Stimulated activated CD8-positive, alpha-beta memory T cell treated with anti-CD3 and anti-CD28 coated beads, Interleukin-2, amount 100 ng/mL, for 48 hours (primary cell): ENCODE measurements at places on chromosomes 7 and 10.
A peak's percentile ranks its signal among the peaks of the same experiment; 100 is the strongest.

DNA sequence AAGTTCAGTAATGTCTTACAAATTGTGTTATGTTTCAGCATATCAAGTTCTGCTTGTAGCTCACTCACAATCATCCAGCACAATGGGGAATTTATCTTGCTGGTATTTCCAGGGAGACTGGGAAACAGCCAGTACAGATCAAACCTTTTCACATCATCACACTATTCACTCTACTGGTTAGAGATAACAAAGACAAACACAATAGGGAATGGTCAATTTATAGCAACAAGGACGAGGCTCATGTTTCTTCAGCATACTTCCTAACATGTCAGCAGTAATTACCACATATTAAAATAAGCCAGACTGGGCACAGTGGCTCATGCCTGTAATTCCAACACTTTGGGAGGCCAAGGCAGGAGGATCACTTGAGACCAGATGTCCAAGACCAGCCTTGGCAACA lies 38.3 kb downstream of the TOMM7 start:
- DNase-seq: no peak

- no peak for DNase-seq
Measured at GRCh38 chr10:4001811-4002210, 216.8 kb upstream of the KLF6 start.

GRCh38 chr10:124696446-124697392 lies 47.5 kb downstream of the FAM53B start:
- no peak for DNase-seq

- DNase-seq: no peak
Measured at GRCh38 chr7:55050281-55050680, 31.5 kb downstream of the EGFR start.

DNA sequence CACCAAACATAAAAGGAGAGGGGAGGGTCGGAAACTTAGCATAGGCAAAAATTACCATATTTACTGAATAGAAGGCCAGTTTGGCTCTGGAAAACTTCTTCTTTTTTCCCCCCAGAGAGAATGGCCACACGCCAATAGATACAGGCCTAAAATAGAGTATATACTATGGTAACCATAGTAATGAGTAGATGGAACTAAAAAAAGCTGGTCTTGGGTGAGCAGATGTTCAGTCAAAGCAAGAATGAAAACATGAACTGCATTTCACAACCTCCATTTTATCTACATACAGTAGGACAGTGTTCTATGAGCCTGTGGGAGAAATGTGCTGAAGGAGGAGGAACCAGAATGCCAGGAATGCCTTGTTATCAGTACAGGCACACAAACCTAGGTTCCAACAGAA lies 141.7 kb upstream of the SEMA3A start:
- no peak for DNase-seq

GRCh38 chr10:17406036-17406834 lies 48.2 kb downstream of the ST8SIA6 start:
- no peak for DNase-seq

GRCh38 chr7:157484411-157485081 lies 147.7 kb downstream of the DNAJB6 start:
- DNase-seq: no peak

GRCh38 chr10:7417103-7417623 lies 6.3 kb upstream of the SFMBT2 start:
- DNase-seq: no peak

- no peak for DNase-seq
Measured at GRCh38 chr10:125006921-125007426, 65.1 kb downstream of the ZRANB1 start.

- no peak for DNase-seq
Measured at GRCh38 chr7:100066953-100067352, 14.6 kb downstream of the ZNF3 start.

DNA sequence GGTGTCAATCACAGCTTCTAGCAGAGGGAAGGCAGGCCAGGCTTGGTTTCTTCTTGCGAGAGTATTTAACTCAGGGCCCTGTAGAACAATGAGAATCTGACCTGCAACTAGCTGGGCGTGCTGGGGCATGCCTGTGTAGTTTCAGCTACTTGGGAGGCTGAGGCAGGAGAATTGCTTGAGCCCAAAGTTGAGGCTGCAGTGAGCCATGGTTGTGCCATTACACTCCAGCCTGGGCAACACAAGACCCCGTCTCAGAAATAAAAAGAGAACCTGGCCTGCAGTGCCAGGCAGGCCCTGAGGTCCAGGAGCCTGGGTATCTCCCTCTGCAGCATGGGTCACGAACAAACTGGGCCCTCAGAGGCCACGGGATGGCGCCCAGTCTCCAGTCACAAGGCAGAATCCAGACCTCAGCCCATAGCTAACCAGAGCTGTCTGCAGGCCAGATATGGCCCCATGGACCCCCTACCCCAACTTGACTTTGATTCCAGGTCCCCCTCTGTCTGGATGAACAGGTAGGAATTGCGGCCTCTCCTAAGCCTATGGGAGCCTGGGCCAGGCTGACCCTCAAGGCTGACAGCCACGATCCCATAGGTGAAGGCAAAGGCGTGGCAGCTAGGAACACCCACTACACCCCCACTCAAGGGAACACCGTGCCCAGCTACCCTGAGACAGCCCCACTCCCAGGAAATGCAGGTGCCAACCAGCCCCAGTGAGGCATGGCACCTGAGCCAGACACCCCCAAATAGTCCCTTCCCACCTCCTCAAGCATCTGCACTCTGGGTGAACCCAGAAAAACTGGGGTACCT lies 102.7 kb upstream of the TNRC18 start:
- peak; percentile 28 for DNase-seq

DNA sequence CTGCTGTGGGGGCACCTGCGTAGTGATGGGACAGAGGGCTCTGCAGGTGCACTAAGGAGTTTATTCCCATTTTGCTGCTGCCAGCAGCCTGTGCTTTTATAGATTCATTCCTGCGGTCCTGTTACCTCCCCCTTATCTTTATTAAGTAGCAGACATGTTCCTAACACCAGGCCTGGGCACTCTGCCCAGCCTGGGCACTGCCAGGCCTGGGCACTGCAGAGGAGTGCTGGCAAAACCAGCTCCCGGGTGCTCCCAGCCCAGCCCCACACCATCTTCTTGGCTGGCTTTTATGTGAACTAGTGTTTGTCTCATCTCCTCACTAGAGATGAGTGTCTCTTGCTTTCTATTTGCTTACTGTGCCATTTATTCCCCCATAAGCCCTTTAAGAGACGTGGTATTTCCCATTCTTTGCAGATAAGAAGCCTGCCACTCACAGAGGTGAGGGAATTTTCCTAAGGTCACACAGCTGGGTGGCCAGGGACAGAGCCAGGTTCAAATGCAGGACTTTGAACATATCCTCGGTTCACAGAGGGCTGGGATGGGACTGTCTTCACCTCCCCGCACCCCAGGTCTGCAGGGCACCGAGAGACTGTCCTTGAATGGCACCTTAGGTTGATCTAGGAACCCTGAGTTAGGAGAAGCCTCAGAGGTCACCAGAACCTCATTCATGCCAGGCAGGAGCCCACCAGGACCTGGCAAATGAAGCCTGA lies 14.6 kb upstream of the DRGX start:
- DNase-seq: no peak

DNA sequence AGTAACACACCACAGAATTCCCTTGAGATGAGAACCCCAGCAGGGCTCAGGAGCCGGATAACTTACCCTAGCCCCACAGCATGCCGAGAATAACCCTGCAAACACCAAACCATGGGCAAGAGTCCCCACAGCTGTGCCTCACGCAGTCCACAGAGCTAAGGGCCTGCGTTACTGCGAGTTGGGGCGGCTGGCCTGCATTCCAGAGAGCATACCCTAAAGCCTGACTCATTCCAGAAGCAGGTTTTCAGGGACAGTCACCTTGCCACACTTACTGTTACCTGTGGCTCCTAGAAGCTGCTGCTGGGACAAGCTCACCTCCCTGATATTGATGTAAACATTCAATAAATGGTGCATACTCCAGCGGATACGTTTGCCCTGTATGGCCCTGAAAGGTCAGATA lies 18.6 kb downstream of the FGFR2 start:
- no peak for DNase-seq

GRCh38 chr7:78716876-78717275 lies 736.6 kb downstream of the MAGI2 start:
- DNase-seq: no peak

- no peak for DNase-seq
Measured at GRCh38 chr7:47548546-47548945, 33.4 kb downstream of the TNS3 start.

- no peak for DNase-seq
Measured at GRCh38 chr7:47914717-47915615, 33.3 kb downstream of the PKD1L1 start.

GRCh38 chr7:1940863-1941262 lies 270.8 kb downstream of the ELFN1 start:
- no peak for DNase-seq

- DNase-seq: no peak
Measured at GRCh38 chr10:10498781-10499180, 518.9 kb upstream of the CELF2 start.

- DNase-seq: no peak
Measured at GRCh38 chr10:130550952-130551674, 414.9 kb downstream of the GLRX3 start.

DNA sequence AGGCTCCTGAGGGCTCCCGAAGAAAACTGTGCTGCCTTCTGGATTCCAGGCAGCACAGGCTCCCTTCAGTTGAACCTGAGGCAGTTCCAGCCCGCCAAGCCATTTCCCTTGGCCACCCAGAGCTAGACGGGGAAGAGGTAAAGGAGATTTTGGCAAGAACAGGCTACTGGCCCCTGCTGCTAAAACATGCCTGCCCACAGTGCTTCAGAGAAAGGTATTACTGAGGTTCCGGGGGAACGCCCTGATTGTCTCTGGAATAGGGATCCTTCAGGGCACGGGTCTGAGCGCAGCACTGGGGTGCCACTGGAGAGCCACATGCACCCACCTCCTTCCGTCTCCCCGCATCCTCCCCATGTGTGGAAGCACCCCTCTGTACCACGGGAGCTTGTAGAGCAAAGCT lies 247.4 kb downstream of the BAMBI start:
- no peak for DNase-seq
